NCI-H1417 (cell line): ENCODE measurements at places on chromosomes 12 and 14.

DNA sequence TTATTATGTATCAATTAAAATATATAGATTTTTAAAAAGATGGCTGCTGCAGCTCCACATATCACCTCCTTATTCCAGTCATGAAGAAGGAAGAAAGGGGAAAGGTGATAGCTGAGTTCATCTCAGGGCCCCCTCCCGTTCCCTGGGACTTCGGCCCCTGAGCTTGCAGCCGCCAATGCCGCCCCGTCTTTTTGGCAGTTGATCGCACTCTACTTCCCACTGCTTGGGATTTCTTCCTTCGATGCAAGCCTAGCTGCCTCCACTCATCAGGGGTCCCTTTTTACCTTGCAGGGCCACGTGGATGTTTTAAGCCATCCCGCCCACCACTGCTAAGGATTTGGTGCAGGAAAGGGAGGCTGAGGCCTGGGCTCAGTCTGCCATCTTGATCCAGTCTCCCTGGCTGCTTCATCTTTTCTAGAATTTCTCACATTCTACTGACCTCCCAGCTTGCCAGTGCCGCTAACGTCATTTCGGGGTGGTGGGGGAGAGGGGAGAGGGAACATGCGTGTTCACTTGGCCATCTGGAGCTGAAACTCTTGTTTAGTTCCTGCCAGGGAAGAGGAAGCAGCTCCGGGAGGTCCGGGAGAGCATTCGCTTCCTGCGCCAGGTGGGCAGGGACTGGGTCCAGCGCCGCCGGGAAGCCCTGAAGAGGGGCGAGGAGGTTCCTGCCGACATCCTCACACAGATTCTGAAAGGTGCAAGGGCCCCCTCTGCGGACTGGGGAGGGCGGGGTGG is 31.3 kb downstream of the CYP46A1 start:
- no peak for DNase-seq

DNA sequence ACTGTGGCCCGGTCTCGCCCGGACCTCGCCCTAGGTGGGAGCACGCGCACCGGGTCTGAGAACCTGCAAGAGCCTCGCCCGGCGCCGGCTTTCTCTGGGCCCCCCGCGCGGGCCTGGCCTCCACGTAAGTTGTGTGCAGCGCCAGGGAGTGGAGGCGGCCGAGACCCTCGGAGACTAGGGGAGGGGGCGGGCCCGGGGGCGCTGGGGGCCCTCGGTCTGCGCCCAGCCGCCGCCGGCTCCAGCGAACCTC is 183 bp upstream of the PRMT8 start:
- DNase-seq: no peak

DNA sequence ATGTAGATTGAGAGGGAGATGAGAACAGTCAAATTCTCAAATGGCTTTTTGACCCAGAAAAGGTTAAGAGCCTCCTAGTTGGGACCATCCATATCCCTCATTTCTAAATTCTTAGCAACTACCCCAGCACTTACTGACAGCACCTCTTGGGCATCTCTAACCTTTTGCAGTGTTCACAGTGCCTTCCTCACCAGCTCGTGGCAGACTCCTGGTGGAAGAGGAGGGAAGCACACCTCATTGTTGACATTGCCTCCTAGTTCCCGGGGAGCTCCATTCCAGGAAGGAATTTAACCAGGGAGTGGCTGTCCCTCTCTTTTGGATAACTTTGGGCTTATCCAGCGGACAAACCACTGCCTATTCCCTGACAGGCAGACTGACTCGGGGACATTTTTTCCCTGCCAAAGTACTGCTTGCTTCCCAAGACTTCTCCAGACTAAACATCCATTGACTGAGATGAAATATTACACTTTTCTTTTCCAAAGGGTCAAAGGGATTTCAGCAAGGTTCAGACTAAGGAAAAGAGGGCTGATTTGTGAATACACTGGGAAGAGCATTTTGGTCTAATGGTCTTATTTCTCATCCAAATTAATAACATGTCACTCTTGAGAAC is 9.0 kb upstream of the OR6J1 start:
- DNase-seq: peak; percentile 75

GRCh38 chr12:123269395-123269892 is 2.2 kb downstream of the CDK2AP1 start:
- peak; percentile 97 for DNase-seq

DNA sequence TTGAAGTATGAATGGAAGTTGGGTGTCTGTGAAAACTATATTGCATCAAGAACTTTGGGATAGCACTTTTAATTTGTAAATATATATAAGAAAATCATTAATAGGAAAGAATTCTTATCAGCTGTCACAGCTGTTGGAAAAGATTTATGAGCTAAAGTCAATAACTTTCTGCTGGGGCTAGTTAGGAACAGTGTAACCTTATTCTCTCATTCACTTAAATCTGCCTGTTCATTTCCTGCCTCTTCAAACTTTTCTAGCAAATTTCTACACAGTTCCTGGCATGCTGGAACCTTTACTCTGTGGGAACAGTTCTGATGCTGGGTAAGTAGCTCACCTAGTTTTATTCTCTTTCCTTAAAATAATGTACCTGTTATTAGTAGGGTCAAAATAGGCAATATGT is 109.9 kb downstream of the SCN8A start:
- DNase-seq: no peak

DNA sequence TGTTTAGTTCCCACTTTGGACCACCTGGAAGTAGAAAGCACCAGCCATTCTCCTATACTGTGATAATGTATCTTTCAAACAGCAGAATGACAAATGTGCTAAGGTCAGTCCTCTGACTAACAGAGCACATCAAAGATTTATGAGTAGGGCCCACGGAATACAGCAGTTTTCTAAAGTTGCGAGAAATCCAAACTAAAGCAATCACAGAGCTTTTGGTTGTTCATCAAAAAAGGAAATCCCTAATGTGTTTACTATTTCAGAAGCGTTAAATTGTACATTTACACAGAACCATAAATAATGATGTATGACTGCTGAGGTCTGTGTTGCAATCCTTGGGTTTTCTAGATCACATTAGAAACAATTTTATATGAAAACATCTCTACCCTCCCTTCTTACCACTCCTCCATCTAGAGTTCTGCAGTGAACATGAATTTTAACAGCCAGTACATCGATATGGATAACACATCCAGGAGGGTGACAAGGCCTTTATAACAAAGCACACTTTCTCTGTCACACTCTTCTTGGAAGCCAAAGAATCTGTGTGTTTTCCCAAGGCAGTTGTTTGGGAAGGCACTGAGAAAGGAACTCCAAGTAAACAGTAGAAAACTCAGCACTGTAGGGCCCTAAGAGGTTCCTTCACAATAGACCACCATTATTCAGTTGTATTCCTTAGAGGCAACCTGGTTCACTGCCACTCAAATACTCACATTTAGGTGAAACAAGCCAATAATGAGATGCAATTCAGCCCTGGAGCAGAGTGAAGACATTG is 7.3 kb downstream of the KITLG start:
- peak; percentile 65 for DNase-seq

GRCh38 chr12:109627633-109628032 is 54.0 kb downstream of the MVK start:
- no peak for DNase-seq

DNA sequence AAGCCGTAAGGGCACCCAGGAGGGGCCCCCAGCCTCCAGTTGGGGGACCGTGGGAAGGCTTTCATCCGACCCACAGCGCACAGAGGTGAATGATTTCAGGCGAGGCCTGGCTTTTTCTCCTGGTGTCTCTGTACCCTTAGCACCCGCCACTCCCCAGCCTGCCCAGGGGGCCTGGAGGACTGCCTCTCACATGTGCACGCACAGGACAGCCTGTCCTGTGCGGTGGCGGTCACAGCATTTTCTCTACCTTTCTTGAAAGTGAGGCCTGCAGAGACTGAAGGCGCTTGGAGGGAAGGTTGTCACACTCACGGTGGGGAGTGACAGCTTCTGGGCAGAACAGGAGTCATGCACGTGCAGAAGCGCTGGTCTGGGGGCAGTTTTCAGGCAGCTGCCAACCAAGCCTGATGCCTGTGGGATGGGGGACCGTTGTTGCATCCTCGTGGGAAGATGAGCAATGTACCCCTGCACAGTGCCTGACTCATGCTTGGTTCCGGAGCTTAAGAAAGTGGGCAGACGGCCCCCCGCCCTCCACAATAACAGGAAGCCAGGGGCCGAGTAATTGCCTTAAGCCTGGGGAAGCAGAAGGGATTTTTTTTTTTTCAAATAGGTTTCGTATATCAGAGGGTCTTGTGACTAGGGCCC is 148.1 kb downstream of the TSPAN9 start:
- DNase-seq: no peak

DNA sequence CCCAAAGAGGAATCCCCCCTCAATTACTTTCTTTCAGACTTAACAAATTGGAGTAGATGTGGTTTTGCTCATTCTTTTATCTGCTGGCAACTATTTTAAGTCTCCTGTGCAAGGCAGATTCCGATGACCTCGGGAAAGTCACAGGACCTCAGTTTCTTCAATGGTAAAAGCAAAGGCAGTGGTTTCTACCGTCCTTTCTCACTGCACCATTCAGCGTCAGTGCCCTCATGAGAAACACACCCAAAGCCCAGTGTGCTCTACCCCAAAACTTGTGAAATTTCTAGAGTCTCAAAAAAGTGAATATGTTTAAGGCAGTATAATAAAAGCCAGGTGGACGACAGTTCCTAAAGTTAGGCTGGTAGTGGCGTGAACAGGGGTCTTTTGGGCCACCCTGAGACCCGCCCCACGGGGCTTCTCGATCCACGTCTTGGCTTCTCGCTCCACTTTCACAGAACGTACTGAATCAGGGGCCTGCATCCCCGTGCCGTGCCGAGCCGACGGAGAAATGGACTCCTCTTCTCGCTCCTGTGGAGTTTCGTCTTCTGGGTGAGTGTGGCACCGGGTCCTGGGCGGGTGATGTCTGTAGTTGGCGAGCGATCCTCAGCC is 1.3 kb upstream of the ARHGAP5 start:
- no peak for DNase-seq

DNA sequence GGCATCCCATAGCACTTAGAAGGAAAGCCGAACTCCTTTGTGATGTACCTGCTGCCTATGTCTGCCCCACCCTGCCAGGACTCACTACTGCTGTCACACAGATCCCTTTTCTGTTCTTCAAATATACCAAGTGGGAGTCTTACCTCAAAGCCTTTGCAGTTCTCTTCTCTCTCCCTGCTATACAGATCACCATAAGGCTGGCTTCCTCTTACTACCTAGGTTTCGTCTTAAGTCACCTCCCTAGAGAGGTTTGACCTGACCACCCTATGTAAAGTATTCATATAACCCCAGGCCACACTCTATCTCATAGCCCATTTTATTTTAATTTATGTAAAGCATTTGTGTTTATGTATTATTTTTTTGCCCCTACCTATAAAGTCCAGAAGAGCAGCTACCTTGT is 117.6 kb downstream of the CRADD start:
- no peak for DNase-seq

- DNase-seq: no peak
These were observed 23.6 kb upstream of the KCNH3 start for GRCh38 chr12:49515266-49515665.

- DNase-seq: no peak
These were observed 47.9 kb downstream of the BBS10 start for GRCh38 chr12:76300297-76300665.

GRCh38 chr12:63997198-63997597 is 152.7 kb downstream of the SRGAP1 start:
- DNase-seq: no peak

- DNase-seq: no peak
These were observed 96.2 kb upstream of the MED13L start for GRCh38 chr12:116373572-116374206.

- DNase-seq: no peak
These were observed 167.6 kb downstream of the SLC41A2 start for GRCh38 chr12:104790296-104791125.

GRCh38 chr12:121796855-121797751 is 3.6 kb upstream of the RHOF start:
- DNase-seq: peak; percentile 96

DNA sequence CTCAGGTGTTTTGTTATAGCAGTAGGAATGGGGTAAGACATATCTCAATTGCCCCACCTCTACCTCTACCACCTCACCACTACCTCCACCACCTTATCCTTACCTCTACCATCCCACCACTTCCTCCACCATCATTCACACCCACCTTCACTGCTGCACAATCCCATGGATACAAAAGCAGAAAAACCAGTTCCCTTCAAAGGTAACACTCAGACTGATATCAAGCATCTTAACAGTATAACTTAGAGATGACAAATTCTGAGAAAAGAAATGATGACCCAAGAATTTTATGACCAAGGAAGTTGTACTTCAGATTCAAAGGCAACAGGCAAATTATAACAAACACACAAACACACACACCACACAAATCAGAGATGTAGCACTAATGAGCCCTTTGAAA is 189.4 kb downstream of the NUAK1 start:
- no peak for DNase-seq

GRCh38 chr14:78921856-78922255 is 751.7 kb downstream of the NRXN3 start:
- no peak for DNase-seq

- peak; percentile 87 for DNase-seq
These were observed 8.9 kb downstream of the FOXA1 start for GRCh38 chr14:37585971-37586796.

DNA sequence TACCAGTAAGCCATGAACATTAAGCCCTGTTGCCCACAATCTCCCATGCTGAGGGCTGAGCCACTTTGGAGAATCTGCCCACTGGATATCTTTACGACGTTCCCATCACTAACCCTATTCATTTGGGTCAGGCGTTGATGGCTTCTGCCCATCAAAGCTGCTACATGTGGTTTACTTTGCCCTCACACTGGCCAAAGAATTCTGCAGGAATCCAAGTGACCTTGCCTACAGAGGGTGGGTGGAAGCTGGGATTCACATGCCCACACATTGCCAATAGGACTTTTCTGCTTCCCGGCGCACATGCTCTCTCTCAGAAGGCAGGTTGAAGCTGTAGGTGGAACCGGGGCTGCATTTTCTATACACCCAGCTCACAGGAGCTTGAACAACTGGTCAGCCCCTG is 28.3 kb downstream of the OAS2 start:
- no peak for DNase-seq

DNA sequence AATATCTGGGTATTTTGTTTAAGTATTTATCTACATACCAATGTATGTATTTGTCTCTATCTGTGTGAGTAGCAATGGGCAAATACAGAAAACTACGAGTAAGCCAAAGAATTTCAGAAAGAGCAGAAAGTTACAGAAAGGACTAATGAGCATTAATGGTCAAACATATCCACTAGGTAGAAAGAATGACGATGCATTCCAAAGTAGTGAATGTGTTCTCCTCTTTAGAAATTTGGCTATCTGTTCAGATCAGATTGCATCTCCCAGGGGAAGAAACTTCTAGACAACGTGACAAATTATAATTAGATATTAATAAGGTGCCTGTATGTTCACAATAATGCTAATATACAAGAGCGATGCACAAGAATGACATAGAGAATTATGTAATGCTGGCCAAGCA is 194.5 kb upstream of the GZMB start:
- no peak for DNase-seq
